ENCODE measurements at places on chromosomes 12 and 14. TPM values are rescaled to one million over a fixed set of nuclear protein-coding genes. Genes with fewer than 3 reads are reported as not detected.

TNS2 gene
- total RNA-seq: 12.1 TPM

KRT8 gene
- total RNA-seq: 425 TPM

KRT78 gene
- total RNA-seq: 2.2 TPM

OAS2 gene
- 0.33 TPM for total RNA-seq

CAPZA3 gene
- total RNA-seq: not detected

PROX2 gene
- total RNA-seq: not detected

STYK1 gene
- 4.1 TPM for total RNA-seq

EXOC3L4 gene
- total RNA-seq: not detected

KRT74 gene
- 0.33 TPM for total RNA-seq

SCN8A gene
- under 0.01 TPM for total RNA-seq

IAPP gene
- not detected for total RNA-seq

ABCD2 gene
- total RNA-seq: not detected

MANSC1 gene
- total RNA-seq: 10.6 TPM

PLEKHD1 gene
- not detected for total RNA-seq

B4GALNT3 gene
- total RNA-seq: 11.6 TPM

TSPAN19 gene
- total RNA-seq: not detected

FSCB gene
- total RNA-seq: not detected

NRL gene
- 1.5 TPM for total RNA-seq

KRT2 gene
- 0.28 TPM for total RNA-seq

SSTR1 gene
- not detected for total RNA-seq

APOF gene
- not detected for total RNA-seq

CFAP54 gene
- 0.63 TPM for total RNA-seq

TOMM20L gene
- not detected for total RNA-seq

OR4K1 gene
- total RNA-seq: not detected

FAM90A1 gene
- not detected for total RNA-seq

LMNTD1 gene
- not detected for total RNA-seq

LRRC43 gene
- total RNA-seq: not detected

CLEC14A gene
- 0.05 TPM for total RNA-seq

PTGDR gene
- total RNA-seq: not detected

ABCC9 gene
- 0.35 TPM for total RNA-seq

ERP27 gene
- 2.8 TPM for total RNA-seq

PTPRB gene
- 0.35 TPM for total RNA-seq

CPNE6 gene
- not detected for total RNA-seq

ESR2 gene
- total RNA-seq: 0.05 TPM

LRRC23 gene
- total RNA-seq: 8.9 TPM

GPR162 gene
- total RNA-seq: 0.21 TPM

TSHR gene
- total RNA-seq: not detected

SLC5A8 gene
- total RNA-seq: not detected

AMIGO2 gene
- total RNA-seq: 64.0 TPM

TAS2R50 gene
- 0.23 TPM for total RNA-seq

DTX3 gene
- 3.5 TPM for total RNA-seq

C12orf50 gene
- not detected for total RNA-seq

RERG gene
- 0.28 TPM for total RNA-seq

RNASE3 gene
- not detected for total RNA-seq

ATG2B gene
- total RNA-seq: 4.9 TPM

SLC8A3 gene
- total RNA-seq: not detected

SPIC gene
- total RNA-seq: not detected

C1QL4 gene
- not detected for total RNA-seq

PKP2 gene
- 18.5 TPM for total RNA-seq

OVCH1 gene
- not detected for total RNA-seq

SCFD1 gene
- 32.9 TPM for total RNA-seq

All from airway epithelial cell (primary cell).